ENCODE measurements at places on chromosomes 11 and 22.
A peak's percentile ranks its signal among the peaks of the same experiment; 100 is the strongest.

- DNase-seq: no peak
Measured at GRCh38 chr11:114001416-114001815, 26.5 kb downstream of the HTR3A start.

DNA sequence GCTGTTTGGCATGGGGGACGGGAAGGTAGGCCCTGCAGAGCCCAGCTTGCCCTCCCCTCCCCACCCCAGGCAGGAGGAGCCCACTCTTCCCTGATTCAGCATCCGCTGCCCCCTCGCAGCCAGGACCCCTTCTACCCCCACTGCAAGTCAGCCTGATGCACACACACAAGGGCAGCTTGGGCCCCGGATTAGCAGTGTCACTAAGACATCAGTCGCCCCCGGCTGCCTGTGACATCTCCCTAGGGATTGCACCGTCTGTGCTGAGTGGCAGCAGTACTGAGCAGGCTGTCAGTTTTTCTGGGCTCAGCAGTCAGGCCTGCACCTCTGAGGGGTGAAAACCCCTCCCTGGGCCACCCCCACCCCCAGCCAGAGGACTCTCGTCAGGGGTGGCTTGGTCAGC lies 30.4 kb upstream of the SYT7 start:
- no peak for DNase-seq

DNA sequence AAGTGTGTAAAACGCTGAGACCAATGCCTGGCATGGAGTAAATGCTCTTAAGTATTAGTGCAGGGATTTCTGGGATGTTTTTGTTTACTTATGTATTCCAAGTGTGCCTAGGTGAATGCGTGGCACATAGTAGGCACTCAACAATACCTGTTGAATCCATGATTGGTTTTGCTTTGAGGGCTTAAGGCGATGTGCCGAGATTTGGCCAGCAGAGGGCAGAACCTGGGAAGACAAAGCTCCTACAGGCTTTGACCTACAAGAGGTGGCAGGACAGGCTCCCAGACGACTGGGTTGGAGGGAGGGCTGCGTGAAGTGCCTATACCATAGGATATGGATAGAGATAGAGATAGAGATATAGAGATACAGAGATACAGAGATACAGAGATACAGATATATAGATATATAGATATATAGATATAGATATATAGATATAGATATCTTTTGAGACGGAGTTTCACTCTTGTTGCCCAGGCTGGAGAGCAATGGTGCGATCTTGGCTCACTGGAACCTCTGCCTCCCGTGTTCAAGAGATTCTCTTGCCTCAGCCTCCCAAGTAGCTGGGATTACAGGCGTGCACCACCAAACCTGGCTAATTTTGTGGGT lies 13.9 kb downstream of the KCNE3 start:
- peak; percentile 61 for DNase-seq

DNA sequence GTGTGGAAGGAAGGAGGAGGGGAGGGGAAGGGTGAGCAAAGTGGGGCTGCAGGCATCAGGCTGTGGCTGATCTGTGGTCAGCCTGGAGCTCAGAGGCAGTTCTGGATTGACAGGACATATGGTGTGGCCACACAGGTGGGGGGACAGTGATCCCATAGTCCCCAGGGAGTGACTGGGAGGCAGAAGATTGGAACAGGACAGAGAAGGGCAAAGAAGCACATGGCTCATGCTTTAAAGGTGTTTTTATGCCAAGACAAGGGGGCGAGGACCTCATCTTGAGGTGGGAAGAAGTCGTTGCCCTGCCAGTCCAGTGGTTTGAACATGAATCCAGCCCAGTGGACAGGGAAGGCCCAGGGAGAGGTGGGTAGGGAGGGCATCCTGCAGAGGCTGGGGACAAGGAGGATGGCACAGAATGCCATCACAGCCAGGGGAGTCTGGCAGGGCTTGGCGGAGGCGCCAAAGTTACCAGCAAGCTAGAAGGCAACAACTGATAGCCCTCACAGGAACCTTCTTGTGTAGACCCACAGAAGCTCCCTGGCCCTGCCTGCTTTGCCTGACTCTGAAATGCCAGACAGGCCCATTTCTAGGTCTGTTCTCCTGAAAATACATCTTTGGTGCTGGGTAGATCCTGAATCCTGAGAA lies 3.1 kb downstream of the BET1L start:
- DNase-seq: no peak

GRCh38 chr11:88280673-88281316 lies 56.7 kb downstream of the CTSC start:
- DNase-seq: no peak

DNA sequence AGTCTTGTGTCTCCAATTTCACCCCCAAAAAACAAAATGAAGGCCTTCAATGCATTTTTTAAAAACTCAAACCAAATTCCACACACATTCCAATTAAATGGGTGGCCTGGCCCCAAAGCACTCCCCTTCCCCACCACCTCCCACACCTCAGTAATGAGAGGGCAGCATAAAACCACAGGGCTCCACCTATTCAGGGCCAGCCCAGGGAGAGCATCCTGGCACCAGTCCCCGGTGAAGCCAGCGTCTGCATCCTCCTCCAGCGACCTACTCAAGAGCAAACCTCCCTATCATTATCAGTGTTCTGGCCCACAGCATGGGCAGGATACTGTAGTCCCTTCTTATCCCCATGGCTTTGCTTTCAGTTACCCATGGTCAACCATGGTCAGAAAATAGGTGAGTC lies 17.8 kb upstream of the OR8B8 start:
- no peak for DNase-seq

DNA sequence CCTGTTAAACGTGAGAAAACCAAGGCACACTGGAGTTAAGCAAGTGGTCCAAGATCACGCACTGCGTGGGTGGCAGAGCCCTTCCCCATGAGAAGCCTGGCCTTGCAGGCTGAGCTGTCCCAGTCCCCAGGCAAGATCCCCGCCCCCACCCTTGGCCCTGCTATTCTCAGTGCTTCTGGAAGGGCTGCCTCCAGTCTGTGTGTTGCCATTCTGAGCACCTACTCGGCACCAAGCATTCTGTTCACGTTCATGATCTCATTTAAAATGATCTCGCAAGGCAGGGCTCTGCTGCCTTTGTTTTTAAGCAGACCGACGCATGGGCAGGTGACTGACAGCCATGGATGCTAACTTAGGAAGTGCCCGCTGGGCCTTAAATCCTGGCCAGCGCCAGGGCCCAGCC lies 62.8 kb downstream of the PHF21B start:
- DNase-seq: no peak

Measured in GM13976 (cell line).